ENCODE measurements at places on chromosomes 5 and 9.

GRCh38 chr5:79081779-79082178 is 12.2 kb downstream of the BHMT2 start:
- no peak for DNase-seq

GRCh38 chr9:112866662-112867274 is 23.9 kb downstream of the SLC46A2 start:
- DNase-seq, result no peak

GRCh38 chr9:4334410-4334813 is 34.5 kb upstream of the GLIS3 start:
- peak; percentile 14 for DNase-seq

GRCh38 chr5:72815580-72816283 is 729 bp upstream of the TNPO1 start:
- no peak for DNase-seq

GRCh38 chr9:110261632-110262031 is 5.3 kb upstream of the TXN start:
- DNase-seq, result no peak

DNA sequence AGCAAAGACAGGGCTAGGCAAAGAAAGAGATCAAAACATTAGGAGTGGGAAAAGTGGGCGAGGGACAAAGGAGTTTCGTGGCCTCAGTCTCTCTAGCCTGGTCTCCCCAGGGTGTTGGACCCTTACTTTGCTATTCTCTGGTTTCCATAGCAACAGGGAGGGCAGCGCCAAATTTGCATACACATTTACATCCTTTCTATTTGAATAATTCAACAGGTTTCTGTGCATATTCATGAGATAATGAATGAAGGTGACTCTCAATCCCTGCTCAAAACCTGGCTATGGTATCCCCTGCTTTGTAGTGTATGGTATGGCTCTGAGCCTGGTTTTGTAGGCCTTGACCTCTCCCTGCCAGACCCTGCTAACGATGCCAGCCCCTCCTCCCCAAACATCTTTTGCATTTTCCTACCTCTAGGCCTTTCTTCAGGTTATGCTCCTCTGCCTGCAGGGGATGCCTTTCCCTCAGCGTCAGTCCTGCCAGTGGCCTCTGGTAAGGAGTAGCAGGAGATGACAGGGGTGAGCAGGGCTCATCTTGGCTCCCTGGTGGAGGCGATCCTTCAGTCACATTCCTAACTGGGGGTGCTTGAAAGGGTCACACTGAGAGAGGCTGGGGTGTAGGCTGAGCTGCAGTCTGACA is 9.8 kb downstream of the RPP25L start:
- no peak for DNase-seq

- DNase-seq, result no peak
Observed at GRCh38 chr5:65299861-65300260, 181.9 kb downstream of the ADAMTS6 start.

- DNase-seq, result peak; percentile 9
Observed at GRCh38 chr5:149005077-149005892, 57.6 kb downstream of the SH3TC2 start.

DNA sequence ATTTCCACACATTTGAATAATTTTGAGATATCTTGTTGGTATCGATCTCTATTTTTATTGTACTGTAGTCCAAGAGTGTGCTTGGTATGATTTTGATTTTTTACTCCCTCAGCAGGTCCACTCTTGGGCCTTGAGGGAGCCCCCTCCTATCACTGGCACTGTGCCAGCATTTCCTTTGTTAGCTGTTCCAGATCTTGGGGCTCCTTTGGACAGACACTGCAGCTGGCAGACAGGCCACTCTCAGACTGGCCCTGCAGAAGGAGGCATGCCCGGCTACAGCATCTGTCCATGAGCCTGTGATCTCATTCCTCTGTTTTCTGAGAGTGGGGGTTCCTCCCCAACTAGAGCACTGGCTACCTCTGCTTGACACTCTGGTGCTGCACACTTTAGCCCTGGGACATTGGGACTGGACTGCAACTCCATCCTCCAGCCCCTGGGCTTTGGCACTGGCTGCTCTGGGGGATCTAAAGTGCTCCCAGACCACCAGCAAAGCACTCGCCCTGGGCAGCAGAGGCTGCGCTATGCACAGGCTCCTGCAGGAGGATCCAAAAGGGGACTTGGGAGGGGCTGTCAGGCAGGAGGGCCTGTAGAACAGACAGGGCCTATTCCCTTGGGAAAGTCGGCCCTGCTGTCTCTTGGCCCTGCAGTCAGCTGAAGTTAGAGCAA is 271.3 kb upstream of the DMAC1 start:
- no peak for DNase-seq

GRCh38 chr9:33211695-33212393 is 28.1 kb upstream of the SPINK4 start:
- DNase-seq, result no peak

- DNase-seq, result no peak
Observed at GRCh38 chr5:553874-554273, 29.6 kb upstream of the SLC9A3 start.

- DNase-seq, result no peak
Observed at GRCh38 chr9:6072865-6073264, 57.4 kb upstream of the RANBP6 start.

DNA sequence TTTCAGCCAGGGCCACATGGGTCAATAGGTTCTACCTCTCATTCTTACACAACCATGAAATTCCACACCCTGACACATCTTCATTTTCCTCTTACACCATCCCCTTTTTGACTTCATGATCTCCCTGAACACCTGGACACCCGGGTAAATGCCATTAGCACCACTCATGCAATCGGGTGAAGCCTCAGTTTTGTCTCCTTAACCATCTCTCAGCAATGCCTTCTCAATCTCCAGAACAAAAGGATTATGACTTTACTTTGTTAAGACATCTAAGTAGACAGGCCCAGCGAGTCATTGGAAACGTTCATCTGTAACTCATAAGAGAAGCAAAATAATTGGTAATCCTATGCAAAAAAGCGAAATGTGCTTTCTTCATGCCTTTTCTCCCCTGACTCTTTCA is 49.9 kb downstream of the ADAMTS12 start:
- DNase-seq, result no peak

DNA sequence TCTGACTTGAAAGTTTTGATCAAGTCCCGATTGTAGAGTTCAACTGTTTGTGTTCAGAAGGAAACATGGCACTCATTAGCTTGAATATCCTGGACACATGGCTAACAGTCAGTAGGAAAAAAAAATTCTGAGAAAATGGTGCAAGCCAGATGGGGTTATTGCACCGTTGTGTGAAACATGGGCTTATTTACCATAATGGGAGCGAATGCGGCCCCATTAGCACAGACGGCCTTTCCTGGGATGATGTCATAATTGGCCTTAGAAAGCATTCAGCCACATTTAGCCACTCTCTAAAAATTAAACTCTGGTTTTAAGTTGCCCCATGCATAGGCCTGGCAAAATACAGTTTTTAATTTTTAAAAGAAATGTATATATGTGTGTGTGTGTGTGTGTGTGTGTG is 112.1 kb downstream of the IRX2 start:
- no peak for DNase-seq

DNA sequence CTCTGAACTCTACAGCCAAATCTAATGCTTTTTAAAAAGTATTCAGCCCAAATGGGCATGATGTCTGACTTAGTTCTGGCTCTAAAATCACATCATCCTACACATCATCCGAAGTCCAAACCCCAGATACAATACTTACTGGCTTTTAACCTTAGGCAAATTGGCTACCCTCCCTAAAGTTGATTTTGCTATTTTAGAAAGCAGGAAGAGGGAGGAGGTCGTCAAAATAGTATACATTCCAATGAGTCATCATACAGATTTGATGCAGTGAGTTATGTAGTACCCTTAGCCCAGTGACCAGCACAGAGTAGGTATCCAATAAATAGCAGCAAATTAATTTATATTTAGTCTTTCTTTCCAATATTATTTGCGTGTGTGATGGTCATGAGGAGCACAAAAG is 582.0 kb upstream of the TUSC1 start:
- DNase-seq, result no peak

- DNase-seq, result no peak
Observed at GRCh38 chr5:74822288-74822687, 43.9 kb downstream of the FAM169A start.

DNA sequence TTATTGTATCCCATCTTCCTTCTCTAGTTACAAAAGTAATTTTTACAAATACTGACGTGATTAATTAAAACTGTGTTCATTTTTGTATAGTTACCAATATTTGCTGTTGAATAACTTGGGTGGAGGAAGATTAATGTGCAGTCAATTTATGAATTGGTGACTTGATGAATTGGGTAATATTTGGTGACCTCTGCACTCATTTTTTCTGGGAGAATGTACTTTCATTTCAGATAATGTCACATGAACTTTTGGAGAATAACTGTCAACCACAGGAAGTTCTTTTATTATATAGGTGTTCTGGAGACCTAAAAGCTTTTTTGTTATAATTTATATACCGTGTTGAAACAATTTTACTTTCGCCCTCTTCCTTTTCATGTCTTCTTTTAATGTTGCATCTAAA is 26.4 kb upstream of the FKTN start:
- DNase-seq, result no peak

DNA sequence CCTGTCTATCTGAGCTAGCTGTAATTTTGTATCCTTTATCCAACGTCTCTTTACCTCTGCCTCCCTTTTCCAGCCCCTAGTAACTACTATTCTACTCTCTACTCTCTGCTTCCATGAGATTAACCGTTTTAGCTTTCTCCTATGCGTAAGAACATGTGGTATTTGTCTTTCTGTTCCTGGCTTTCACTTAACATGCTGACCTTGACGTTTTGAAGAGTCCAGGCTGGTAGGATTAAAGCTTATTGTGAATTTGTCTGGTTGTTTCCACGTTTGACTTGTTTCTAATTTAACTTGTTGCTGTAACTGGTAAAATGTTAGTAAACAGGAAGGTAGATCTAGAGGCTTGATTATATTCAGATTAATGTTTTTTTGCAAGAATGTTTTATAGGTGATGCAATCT is 385.3 kb downstream of the PSAT1 start:
- no peak for DNase-seq

- no peak for DNase-seq
Observed at GRCh38 chr5:157484768-157485167, 24.8 kb downstream of the NIPAL4 start.

DNA sequence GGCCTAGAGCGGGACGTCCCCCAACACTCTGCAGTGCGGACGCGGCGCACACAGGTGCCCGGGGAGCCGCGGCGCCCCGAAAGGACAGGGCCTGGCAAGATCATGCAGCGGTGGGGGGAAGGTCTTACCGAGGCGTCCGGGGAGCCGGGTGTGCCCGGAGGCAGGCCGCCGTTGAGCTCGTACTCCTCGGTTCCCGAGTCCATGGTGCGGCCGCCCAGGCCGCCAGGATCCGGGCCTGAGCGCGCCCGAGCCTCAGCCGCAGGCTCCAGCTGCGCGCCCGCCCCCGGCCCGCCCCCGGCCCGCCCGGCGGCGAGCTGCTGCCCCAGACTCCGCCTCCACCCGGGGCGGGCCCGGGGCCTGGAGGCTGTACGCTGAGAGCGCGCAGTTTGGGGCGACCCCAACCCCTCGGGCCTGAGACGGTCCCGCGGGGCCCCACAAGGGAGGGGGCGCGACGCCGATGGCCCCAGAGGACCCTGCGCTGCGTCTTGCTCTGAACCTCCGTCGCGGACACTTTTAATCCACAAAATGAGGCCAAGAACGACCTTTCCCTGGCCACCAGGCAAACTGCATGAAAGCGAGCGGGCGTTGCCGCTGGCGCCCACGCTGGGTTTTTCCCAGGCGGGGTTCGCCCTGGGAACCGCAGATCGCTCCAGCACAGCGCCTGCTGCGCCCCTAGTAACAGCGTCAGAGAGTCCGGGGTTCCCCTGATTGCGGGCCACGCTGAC is at the start of gene NINJ1:
Gene NINJ1 (minus strand): TSS at position 237 of the 725 bp plus-strand sequence. CDS start 34 bp downstream, at position 203.
- peak; percentile 94 for DNase-seq

DNA sequence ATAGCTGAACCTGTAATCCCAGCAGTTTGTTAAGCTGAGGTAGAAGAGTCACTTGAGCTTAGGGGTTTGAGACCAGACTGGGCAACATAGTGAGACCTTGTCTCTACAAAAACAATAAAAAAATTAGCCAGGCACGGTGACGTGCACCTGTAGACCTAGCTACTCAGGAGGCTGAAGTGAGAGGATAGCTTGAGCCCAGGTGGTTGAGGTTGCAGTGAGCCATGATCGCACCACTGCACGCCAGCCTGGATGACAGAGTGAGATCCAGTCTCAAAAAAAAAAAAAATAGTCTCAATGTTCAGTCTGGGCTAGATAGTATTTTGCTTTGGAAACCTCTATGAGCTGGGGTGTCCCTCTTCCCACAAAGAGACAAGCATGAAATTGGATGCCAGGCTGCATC is 51.9 kb upstream of the IQGAP2 start:
- no peak for DNase-seq

- DNase-seq, result peak; percentile 75
Observed at GRCh38 chr5:16656561-16657191, 39.9 kb upstream of the RETREG1 start.
